ENCODE measurements at places on chromosomes 2 and 18.
A peak's percentile ranks its signal among the peaks of the same experiment; 100 is the strongest.

GRCh38 chr2:168635065-168635577, 167.3 kb upstream of the NOSTRIN start:
- peak; percentile 24 for DNase-seq

- DNase-seq, result no peak
These were observed 64.7 kb downstream of the GYPC start for GRCh38 chr2:126720638-126721037.

- DNase-seq, result no peak
These were observed 68.1 kb upstream of the ZNF804A start for GRCh38 chr2:184530239-184530638.

- DNase-seq, result no peak
These were observed 17.3 kb upstream of the MALT1 start for GRCh38 chr18:58653814-58654509.

DNA sequence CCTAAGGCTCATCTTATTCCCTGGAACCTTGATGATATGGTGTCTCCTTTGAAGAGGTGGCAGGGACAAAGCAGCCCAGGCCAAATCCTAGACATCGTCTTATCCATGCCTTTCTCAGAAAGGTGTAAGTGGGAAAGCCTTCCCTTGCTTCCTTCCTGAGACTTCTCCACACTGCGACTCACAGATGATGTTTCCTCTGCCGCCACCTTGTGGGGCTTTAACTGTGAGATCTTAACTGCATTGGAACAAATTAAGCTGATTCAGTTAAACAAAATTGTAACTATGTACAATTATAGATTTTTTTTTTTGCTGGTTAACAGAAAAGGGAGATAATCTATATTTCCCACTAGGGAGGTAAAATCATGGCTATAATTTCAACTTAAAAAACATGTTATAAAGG, 10.0 kb upstream of the GCA start:
- no peak for DNase-seq

DNA sequence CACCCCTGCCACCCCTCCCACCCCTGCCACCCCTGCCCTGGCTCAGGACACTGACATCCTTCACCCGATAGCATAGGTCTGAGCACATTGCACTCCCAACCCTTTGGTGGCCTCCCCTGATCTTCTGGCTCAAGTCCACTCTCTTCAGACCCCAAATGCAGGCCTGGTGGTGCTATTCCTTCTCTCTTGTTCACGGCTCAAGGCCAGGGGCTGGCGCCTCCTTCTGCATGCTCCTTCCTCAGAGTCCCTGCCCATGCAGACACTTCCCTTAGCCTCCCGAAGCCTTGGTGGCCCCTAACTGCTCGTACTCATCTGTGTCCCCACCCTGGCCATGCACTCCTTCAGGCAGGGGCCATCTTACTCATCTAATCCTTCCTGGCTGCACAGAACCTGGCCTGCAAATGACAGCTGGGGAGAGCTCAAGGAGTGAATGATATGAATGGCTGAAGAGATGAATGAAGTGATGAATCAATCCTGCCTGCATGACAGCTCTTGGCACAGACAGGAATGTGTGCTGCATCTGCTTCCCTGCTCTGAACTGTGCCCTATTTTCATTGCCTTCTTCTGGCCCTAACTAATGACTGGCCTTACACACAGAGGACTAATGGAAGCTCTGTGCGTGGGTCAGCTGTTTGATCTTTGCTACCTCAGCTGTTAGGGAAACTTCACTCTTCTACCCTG, 290.8 kb downstream of the DYSF start:
- DNase-seq, result no peak

- DNase-seq, result no peak
These were observed 1080.9 kb upstream of the FANCL start for GRCh38 chr2:59322005-59322404.

GRCh38 chr18:12657684-12658425, at the start of gene SPIRE1:
Gene SPIRE1 (minus strand): TSS chr18:12658107. CDS start chr18:12657866, 241 bp downstream.
- no peak for DNase-seq

DNA sequence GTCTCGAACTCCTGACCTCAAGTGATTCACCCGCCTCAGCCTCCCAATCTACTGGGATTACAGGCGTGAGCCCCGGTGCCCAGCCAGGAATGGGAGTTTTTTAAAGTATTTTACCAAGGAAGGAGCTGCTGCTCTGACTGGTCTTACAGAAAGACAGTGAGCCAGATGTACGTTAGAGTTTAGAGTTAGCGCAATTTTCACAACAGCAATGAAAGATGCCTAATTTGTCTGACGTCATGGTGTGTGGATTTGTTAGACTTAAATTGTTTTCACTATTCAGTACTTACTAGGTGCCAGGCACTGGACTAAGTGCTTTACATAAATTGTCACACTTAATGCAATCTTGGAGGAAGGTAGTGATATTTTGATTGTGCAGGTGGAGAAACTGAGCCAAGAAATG, 12.4 kb upstream of the RPL37A start:
- no peak for DNase-seq

GRCh38 chr2:197308585-197308984, 2.0 kb downstream of the ANKRD44 start:
- no peak for DNase-seq

- DNase-seq, result no peak
These were observed 43.9 kb downstream of the KDM3A start for GRCh38 chr2:86485103-86485502.

GRCh38 chr2:153939124-153939796, 67.5 kb downstream of the GALNT13 start:
- DNase-seq, result no peak

- DNase-seq, result no peak
These were observed 879 bp downstream of the TMEM178A start for GRCh38 chr2:39666491-39667101.

DNA sequence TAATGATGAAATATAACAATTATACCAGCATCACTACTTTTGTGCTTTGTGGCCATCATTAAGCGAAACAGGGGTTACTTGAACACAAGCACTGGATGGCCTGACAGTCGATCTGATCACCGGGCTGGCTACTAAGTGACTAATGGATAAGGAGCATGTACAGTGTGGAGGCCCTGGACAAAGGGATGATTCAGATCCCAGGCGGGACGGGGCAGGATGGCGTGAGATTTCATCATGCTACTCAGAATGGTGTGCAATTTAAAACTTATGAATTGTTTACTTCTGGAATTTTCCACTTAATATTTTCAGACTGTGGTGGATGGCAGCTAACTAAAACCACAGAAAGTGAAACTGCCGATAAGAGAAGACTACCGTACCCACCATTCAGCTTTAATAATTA, 7.0 kb upstream of the CLIP4 start:
- DNase-seq, result peak; percentile 37

DNA sequence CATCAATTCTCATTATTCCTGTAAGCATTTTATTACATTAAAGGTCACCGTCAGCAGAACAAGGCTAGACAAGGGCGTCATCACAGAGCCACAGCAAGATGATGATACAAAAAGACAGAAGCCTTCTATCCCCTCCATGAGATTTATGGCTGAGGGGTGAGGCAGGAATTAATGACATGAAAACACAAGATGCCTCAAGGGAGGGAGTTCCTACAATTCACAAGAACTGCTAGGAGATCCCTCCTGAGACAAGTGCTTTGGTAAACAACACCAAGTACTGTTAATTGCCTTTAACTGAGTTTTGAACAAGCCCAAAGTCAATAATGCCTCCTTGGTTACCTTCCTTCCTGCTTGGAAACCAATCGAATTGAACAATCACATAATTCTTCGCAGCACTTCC, 14.1 kb downstream of the ADD2 start:
- DNase-seq, result no peak

- DNase-seq, result no peak
These were observed 27.0 kb downstream of the MFSD6 start for GRCh38 chr2:190435031-190435670.

GRCh38 chr18:3605486-3605952, 155.5 kb downstream of the TGIF1 start:
- DNase-seq, result no peak

- DNase-seq, result peak; percentile 63
These were observed 211.6 kb downstream of the TRIB2 start for GRCh38 chr2:12928197-12928774.

DNA sequence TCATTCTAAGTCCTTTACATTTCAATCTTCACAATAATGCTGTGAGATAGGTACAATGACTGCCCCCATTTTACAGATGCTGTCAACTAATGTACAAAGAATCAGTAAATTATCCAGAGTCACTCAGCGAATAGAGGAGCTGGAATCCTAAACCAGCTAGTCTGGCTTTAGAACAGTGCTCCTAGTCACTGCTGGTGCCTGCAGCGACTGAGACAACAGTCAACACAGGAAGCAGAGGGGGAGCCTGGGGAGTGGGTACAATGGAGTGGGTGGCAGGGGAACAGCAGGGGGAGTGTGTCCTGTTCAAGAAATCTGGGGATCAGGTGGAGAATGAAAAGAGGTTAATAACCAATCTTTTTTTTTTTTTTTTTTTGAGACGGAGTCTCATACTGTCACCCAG, 37.3 kb downstream of the CCDC93 start:
- DNase-seq, result no peak

- no peak for DNase-seq
These were observed 152.5 kb upstream of the AQP4 start for GRCh38 chr18:27017901-27018500.

- no peak for DNase-seq
These were observed 4.8 kb upstream of the SLC38A11 start for GRCh38 chr2:164960159-164960558.

DNA sequence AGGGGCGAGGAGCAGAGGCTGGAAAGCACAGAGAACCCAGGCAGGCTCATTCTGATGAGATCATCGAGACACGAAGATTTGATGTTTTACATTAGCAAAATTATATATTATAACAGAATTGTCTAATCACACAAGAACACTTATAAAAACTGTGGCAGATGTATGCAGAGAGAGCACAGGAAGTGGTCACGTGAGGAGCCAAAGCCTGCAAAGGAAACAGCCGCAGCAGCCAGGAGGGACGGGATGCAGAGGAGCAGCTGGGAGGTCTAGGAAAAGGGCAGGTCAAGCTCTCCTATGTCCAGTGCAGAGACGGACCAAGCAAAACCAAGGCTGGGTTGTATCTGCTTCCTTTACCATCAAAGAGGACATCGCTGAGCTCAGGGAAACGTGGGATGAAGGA, 355.1 kb upstream of the MYT1L start:
- no peak for DNase-seq

GRCh38 chr2:152620985-152621384, 96.3 kb downstream of the PRPF40A start:
- DNase-seq, result no peak

GRCh38 chr2:200507179-200507578, 2.7 kb downstream of the KCTD18 start:
- no peak for DNase-seq

GRCh38 chr18:24656551-24657443, 196.4 kb downstream of the HRH4 start:
- DNase-seq, result no peak

DNA sequence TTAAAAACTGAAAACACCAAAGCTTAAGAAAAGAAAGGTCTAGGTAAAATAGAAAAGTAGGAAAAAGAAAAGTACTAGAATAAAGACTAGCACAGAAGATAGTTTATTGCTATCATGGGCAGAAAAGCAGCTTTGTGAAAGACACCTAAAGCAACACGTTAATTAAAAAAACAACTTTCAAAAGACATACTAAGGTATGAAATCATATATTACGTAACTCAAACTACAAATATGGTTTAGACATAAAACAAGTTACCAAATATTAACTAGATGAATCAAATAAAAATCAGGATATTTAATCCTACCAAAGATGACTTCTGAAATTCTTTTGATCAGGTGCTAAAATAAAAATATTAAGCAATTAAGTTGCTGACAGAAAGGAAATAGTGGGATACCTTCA, 30.3 kb downstream of the RTTN start:
- DNase-seq, result no peak

DNA sequence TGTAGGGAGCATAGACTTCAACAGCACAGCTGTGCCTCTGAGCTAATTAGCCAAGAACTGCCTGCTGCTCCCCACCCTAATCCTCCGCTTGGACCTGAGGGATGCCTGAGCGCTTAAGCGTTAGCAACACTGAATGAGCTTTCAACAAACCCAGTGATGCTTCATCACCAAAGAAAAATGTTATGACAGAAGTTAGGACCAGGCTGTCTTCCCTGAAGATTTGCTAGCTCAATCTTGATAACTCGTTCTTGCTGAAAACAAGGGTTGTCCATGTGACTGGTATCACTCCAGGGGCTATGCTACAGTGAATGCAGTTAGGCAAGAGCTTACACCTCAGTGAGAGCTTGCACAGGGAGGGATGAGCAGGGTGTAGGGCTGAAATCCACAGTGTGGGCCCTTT, 190.7 kb upstream of the SIX2 start:
- no peak for DNase-seq
